Kidney epithelial cell (primary cell): ENCODE measurements at places on chromosomes 16 and 17. TPM values are rescaled to one million over a fixed set of nuclear protein-coding genes. Genes with fewer than 3 reads are reported as not detected.

DNA sequence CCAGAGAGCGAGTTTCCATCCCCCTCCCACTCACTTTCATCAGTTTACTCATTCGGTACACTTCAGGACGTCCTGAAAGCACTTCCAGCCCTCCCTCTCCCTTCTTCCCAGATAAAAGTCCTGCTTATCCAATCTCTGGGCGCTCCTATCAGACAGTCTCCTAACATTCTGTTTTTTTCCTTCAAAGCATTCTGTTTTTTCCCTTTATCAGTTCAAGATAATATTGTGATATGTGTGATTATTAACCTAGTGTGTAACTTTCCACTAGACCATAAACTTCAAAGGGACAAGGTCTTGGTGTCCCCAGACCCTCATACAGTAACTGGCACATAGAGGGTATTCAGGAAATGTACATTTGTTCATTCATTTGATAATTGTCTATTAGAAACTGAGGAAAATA lies 24.4 kb upstream of the C16orf87 start:
- no peak for DNase-seq

GRCh38 chr17:78796517-78796900 lies 14.4 kb upstream of the CYTH1 start:
- no peak for DNase-seq

- no peak for DNase-seq
These were observed 4.4 kb downstream of the SMARCD2 start for GRCh38 chr17:63837962-63838600.

DNA sequence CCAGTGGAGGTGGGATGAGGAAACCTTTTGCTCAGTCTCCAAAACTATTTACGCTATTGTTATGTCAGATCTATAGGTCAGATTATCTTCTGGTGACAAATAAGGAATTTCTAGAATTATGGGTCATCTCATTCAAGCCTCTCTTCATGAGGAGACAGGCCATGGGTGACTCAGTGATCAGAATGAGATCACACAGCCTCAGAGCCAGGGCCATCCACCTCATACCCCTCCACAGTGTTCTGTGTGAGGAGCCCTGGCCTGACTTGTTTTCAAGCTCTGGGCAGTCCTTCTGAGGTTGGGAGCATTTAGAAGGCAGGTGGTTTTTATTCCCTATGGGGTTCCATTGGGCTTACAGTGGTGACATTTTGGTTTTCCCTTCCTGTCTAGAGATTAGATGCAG lies 26.5 kb downstream of the YPEL2 start:
- no peak for DNase-seq

Gene CHAD
- not detected in 2 replicates for total RNA-seq

GRCh38 chr16:29702269-29702668 lies 23.3 kb downstream of the QPRT start:
- DNase-seq = no peak

GRCh38 chr17:69461951-69462369 lies 47.5 kb downstream of the MAP2K6 start:
- DNase-seq = no peak

Gene KRT32
- not detected in 2 replicates for total RNA-seq

Gene MED9
- 11.9 and 16.8 TPM in 2 replicates for total RNA-seq

GRCh38 chr17:71759422-71760060 lies 361.3 kb upstream of the SOX9 start:
- DNase-seq = no peak

- DNase-seq = no peak
These were observed 762 bp upstream of the CSF3 start for GRCh38 chr17:40014375-40014980.

- DNase-seq = no peak
These were observed 225.9 kb upstream of the PMFBP1 start for GRCh38 chr16:72397876-72398275.

GRCh38 chr16:55728797-55729196 lies 73.0 kb downstream of the SLC6A2 start:
- DNase-seq = no peak

Gene ZNF267
- 16.5 and 32.3 TPM in 2 replicates for total RNA-seq

Gene PPP1R27
- 0.38 TPM in 1 of 2 replicates, not detected in the other for total RNA-seq

GRCh38 chr16:11241480-11242204 lies 14.4 kb downstream of the SOCS1 start:
- no peak for DNase-seq

Gene C1QL1
- total RNA-seq = 0.08 TPM in 1 of 2 replicates, not detected in the other

- no peak for DNase-seq
These were observed 205.0 kb downstream of the RBFOX3 start for GRCh38 chr17:79405823-79406222.

Gene ACBD4
- total RNA-seq = 7.1 and 8.2 TPM in 2 replicates

Gene FN3KRP
- total RNA-seq = 22.0 and 25.3 TPM in 2 replicates

Gene CISD3
- total RNA-seq = 3.4 and 4.1 TPM in 2 replicates

DNA sequence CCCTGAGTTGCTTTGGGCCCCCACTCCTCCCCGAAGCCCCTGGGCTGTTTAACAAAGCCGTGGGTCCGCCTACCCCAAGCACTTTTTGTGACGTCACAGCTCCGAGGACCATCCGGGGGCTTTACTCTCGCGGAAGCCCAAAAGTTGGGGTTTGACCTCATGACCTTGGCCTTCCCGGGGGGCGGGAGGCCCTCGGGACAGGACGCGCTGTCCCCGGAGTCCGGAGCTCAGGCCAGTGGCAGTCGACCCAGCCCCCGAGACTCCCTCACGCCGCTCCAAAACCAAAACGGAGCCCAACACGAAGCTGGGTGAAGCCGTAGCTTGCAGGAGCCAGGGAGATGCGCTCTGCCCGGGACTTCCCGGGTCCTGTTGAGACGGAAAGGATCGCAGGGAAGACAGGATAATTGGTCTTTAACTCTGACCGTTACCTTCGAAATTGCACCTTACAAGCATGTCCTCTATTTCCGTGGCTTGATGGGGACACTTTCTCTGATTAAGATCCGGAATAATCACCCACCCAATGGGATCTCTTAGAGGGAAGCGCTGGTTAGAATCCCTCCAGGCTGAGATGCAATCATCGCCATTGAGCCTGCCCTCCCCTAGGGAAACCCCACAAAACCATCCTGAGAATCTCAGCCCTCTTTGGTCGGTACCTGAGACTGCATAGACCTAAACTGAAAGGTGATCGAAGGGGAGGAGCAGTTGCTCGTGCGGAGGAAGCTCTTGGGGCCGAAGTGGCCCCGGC lies 4.9 kb upstream of the SOX9 start:
- DNase-seq = no peak

GRCh38 chr17:56528696-56529095 lies 64.8 kb upstream of the NOG start:
- DNase-seq = no peak

GRCh38 chr16:82730901-82731300 lies 104.1 kb downstream of the CDH13 start:
- no peak for DNase-seq

GRCh38 chr17:8463099-8463498 lies 27.4 kb downstream of the NDEL1 start:
- no peak for DNase-seq

GRCh38 chr16:6615636-6616035 lies 717.0 kb upstream of the RBFOX1 start:
- DNase-seq = no peak

DNA sequence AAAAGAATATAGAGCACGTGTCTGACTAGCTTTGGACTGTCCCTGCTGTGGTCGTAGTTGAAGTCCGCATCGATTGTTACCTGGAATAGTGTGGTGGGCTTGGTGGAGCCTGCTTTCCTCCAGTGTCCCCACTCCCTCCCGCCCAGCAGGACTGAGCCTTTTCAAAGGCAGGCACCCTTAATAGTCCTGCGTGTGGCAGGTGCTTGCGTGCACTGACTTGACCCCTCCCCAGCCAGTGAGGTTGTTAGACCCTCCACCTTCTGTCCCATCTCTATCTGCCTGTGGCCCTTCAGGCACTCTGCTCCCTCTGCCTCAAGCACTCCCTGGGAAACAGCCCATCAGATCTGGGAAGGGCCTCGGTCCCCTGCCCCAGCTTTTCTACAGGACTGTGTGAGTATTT lies 36.6 kb downstream of the TMEM11 start:
- no peak for DNase-seq

DNA sequence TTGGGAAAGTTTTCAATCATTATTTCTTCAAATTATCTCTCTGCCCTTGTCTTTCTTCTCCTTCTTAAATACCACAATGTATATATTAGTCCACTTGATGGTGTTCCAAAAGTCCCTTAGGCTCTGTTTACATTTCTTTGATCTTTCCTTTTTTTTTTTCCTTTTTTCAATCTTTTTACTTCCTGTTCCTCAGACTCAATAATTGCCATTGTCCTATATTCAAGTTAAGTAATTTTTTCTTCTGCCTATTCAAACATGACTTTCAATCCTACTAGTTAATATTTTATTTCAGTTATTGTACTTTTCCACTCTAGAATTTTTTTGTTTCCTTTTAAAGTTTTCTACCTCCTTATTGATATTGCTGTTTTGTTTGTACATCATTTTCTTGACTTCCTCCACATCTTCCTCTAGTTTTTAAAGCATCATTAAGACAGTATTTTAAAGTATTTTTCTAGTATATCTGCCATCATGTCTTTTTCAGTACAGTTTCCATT lies 15.8 kb upstream of the UQCRC2 start:
- no peak for DNase-seq

DNA sequence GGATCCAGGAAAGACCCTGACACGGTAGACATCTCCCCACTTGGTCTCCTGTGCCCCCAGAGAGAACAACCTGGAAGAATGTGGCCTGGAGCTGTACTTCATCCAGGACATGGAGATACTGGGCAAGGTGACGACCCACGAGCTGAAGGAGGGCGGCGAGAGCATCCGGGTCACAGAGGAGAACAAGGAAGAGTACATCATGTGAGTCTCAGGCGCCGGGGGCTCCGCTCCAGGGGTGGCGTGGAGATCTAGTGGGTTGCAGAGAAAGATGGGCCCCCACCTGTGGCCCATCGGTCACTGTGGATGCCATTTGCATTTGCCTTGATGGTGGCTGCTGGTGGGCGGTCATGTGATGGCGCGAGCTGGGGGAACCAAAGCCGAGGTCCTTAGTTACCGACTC lies 14.9 kb upstream of the CLEC18A start:
- no peak for DNase-seq

DNA sequence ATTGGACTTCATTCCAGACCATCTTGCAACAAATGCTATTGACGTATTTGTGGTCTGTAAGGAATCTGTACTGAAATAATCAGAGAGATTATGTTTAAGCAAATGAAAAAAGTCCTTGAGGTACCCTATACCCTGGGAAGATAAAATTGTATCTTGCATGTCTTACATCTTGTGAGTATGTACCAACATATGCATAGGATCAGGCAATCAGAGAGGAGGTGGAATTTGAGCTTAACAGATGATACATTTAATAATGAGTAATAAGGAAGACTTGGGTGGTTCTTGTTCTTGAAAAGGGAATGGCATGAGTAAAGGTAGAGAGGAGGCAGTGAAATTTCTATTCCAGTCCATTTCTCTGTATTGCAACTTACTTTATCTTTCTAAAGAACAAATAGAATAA lies 10.6 kb downstream of the MOSMO start:
- DNase-seq = no peak

DNA sequence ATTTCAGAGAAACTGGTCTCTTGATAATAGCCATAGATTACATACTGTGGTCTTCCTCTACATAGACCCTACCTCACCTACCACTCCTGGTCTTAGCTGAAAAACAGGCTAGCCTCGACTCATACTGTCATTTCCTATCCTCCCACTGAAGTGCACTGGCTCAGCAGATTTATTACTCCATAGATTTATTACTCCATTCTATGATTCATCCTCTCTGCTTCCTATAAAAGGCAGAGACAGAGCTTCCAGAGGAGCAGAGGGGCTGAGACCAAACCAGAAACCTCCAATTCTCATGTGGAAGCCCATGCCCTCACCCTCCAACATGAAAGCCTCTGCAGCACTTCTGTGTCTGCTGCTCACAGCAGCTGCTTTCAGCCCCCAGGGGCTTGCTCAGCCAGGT lies at the start of gene CCL7:
TSS of gene CCL7 (plus strand) at position 253 of the 400 bp plus-strand sequence. CDS start at position 323, 70 bp downstream.
- no peak for DNase-seq

GRCh38 chr16:68086860-68087268 lies 1.7 kb downstream of the NFATC3 start:
- no peak for DNase-seq

GRCh38 chr16:68778551-68779231 lies 41.6 kb downstream of the CDH1 start:
- DNase-seq = no peak

GRCh38 chr17:4598776-4599504 lies 14.6 kb downstream of the SMTNL2 start:
- no peak for DNase-seq

DNA sequence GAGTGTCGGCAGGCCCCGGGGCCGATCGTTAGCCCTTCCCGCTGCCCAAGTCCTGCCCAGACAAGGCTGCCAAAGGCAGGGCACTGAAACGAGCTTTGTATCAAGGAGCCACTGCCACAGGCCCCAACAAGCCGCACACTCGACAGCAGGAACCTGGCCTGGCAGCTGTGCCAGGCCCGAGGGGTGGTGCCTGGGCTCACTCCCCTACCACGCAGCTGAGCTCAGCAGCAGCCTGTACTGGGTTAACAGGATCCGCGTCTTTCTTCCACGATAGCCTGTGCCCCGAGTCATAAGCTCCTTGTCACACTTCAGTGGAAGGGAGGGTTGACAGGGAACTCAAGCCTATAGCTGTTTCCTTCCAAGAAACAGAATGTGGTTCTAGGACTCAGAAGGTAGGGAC lies 87.9 kb downstream of the ABR start:
- no peak for DNase-seq

DNA sequence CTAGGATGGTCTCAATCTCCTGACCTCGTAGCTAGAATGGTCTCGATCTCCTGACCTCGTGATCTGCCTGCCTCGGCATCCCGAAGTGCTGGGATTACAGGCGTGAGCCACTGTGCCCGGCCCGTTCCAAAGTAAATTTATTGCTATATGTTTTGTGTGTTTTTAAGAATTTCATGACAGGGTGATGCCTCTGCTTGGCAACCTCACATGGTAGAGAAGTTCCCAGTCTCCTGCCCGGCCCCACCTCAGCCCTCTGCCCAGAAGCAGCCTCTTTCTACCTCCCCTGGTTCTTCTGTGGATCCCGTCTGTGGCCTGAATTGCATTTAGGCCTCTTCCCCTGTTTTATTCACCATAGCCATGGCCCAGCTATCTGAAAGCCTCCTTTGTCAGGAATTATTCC lies 55.0 kb downstream of the B9D1 start:
- DNase-seq = no peak

Gene NPIPB2
- total RNA-seq = 0.96 and 4.9 TPM in 2 replicates

Gene ZNF319
- total RNA-seq = 11.9 and 15.7 TPM in 2 replicates

Gene KRTAP1-1
- total RNA-seq = not detected in 2 replicates

DNA sequence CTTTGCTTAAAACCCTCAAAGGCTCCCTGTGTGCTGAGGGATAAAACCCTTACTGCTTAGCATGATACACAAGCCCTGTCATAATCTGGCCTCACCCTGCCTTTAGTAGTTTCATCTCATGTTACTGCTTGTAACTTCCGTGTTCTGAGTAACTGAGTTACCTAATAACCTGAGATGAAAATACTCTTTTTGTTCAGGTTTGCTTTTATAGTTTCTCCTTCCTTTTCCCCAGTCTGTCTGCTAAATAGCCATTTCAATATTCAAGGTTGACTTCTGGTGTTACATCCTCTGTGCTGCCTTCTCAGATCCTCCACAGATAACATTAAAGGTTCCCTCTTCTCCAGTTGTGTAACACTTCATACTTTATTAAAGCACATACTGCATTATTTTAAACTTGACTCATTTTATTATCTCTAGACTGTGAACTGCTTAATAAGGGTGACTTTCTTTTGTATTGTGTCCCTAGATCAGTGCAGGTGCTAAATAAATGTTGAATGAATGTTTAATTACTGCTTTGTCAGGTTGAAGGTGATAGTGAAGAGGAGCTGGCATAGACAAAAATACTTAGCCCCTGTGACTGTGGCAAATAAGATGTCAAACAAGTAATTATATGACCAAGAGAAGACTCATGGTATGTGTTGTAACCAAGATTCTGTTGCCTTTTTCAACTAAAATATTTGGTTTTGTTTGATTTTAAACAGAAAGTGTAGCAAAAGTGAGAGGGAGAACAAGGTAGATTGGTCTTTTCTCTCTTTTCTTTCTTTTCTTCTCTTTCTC lies 47.8 kb downstream of the NFAT5 start:
- peak; percentile 26 for DNase-seq
